ENCODE measurements at places on chromosomes 11 and 22.

GRCh38 chr11:1297011-1297575 lies 12.3 kb downstream of the TOLLIP start:
- no peak for DNase-seq

GRCh38 chr22:32255726-32256125 lies 579 bp upstream of the SLC5A4 start:
- DNase-seq = no peak

- no peak for DNase-seq
Observed at GRCh38 chr11:113363406-113363805, 24.2 kb upstream of the ANKK1 start.

DNA sequence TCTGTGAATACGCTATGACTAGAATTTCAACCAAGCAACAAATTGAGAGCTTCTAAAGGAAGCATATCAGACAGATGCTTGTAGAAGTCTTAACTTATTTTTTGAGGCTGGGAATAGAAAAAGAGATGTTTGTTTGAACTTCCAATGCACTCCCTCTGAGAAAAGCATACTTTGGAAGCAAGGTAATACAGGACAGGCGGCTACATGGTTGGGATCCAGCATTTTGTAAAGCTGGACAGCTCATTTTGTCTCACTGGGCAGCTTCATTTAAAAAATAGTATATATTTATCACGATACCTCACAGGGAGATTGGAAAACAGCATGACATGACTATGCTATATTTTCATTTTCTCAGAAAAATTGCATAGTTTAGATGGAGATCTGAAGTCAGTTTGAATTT lies 821.3 kb upstream of the API5 start:
- no peak for DNase-seq

- DNase-seq = no peak
Observed at GRCh38 chr11:44600839-44601383, 35.4 kb downstream of the CD82 start.

- no peak for DNase-seq
Observed at GRCh38 chr11:74470526-74470925, 3.2 kb upstream of the KCNE3 start.

DNA sequence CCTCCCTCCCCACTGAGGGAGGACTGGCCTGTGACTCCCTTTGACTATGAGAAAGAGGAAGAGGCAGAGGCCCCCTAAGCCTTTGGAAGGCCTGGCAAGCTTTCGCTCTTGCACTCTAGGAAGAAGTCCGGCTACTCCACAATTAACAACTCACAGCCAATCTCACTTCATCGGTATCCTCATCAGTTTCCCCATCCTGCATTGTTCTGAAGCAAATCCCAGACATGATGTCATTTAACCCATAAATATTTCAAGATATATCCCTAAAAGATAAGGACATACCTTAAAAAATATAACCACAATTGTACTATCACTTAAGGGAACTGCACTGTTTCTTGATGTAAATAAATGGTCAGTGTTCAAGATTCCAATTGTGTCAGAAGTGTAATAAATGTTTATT lies 63.1 kb downstream of the CWC15 start:
- DNase-seq = no peak

DNA sequence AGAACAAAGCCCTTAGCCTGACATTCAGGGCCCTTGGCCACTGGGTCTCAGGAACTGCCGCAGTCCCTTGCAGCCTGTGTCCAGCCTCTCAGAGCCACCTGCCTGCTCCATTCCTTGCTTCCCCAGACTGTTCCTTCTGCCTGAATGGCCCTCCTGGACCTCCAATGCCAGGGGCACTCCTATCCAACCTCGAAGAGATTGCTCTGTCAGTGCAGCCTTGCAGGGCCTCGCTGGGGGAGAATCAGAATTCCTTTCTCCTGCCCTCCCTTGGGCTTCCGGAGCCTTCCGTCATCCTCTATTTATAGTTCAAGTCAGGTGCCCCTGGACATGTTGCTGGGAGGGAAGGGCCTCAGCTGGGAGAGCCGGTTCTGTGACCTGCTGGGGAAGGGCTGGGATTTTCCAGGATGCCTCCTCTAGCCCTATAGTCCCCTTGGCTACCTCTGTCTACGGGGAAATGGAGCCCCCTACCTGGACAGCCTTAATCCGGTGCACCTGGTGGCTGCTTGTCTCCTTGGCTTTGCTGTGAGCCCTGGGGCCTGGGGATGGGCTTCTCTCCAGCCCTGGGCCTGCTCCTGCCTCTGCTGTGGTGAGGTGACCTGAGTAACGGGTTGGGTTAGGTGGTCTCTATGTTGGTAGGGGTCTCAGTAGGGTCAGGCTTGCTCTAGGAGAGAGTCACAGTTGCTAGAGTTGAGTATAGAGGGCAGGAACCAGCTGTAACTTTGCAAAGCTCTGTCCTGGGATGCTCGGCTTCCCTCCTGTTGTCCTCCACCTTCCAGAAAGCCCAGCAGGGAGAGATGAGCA lies 45.9 kb upstream of the SYT7 start:
- peak; percentile 79 for DNase-seq

DNA sequence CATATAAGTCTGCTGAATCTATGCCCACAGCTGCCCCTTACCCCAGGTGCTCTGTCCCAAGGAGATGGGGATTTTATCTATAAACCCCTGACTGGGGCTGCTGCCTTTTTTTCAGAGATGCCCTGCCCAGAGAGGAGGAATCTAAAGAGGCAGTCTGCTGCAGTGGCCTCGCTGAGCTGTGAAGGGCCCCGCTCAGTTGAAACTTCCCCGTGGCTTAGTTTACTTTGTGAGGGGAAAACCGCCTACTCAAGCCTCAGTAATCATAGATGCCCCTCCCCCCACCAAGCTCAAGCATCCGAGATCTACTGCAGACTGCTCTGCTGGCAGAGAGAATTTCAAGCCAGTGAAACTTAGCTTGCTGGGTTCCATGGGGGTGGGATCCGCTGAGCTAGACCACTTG lies 7.4 kb upstream of the SCGB1D4 start:
- no peak for DNase-seq

DNA sequence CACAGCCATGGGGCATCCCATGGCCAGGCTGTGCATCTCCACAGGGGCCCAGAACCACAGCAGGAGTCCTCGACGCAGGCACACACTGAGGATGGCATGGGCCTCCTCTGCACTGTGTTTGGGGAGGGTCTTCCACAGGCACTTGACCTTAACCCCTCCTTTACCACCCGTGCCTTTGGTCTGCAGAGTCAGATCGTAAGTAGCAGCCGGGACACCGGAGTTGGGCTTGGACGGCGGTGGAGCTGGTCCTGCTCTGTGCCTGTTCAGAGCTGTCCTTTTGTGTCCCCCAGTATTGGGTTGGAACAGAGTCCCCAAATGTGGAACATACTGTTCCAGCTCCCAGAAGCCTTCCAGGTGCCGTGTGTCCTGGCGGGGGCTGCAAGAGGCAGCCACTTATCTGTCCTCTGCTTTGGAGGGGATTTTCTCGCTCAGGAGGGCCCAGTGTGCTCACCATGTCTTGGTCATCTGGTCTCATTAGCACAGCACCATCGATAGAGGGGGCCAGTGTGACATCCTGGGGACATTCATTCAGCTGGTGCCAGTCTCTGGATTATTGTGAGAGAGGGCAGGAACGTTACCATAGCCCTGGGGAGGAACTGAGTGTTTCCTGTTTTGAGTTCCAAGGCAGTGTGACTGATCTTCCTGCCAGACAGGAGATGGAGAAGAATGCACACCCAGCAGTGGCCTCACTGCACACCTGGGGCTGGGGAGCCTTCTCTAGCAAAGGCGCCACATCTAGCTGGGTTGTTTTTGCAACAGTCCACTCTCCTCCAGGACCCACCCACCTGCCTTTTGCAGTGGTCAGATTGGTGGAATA lies 12.4 kb downstream of the CRELD2 start:
- peak; percentile 85 for DNase-seq

GRCh38 chr11:2273771-2274170 lies 3.4 kb upstream of the ASCL2 start:
- no peak for DNase-seq

GRCh38 chr11:9341638-9342178 lies 27.3 kb upstream of the TMEM41B start:
- DNase-seq = no peak

DNA sequence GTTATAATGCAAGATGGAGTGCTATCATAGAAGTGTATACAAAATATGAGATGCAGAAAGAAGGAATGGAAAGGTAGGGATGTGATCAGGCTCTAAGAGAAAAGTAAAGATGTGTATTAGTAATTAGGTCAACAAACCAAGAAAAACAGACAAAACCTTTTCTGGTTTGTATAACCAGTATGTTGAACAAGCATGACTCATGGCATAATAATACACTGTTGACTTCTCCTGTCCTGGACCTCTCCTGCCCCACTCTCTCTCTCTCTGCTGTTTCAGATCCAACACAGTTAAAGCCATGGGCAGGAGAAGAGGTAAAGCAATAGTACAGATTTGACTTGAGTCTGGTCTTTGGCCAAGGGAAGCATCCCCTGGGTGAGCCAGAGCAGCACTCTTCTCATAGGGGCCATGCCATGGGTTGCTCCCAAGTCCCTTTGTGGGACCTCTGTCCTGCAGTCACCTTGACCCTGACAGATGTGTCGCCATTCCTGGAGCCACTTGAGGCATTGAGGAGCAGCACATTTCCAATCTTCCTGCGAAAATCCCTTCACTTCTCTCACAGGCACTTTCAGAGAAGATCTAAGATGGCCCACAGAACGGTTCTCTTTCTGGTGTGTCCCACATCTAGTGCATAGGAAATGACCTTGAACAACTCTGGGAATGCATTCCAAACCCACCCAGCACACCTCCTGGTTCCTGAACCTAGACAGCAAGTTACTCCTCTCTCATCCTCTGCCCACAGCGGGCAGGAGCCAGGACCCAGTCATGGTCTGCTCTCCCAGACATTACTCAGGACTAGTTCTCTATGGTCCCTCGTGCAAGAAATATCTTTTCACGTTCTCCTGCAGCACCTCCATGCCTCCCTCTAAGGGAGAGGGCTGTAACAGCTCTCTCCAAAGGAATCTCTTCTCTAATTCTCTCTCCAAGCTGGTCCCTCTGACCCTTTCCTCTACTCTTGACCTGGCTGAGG lies 58.2 kb upstream of the PRSS23 start:
- DNase-seq = no peak

GRCh38 chr11:17734418-17734911 lies at the start of gene KCNC1:
Gene KCNC1 (plus strand): TSS chr11:17734781. CDS start chr11:17736003, 1,222 bp downstream.
- peak; percentile 78 for DNase-seq

DNA sequence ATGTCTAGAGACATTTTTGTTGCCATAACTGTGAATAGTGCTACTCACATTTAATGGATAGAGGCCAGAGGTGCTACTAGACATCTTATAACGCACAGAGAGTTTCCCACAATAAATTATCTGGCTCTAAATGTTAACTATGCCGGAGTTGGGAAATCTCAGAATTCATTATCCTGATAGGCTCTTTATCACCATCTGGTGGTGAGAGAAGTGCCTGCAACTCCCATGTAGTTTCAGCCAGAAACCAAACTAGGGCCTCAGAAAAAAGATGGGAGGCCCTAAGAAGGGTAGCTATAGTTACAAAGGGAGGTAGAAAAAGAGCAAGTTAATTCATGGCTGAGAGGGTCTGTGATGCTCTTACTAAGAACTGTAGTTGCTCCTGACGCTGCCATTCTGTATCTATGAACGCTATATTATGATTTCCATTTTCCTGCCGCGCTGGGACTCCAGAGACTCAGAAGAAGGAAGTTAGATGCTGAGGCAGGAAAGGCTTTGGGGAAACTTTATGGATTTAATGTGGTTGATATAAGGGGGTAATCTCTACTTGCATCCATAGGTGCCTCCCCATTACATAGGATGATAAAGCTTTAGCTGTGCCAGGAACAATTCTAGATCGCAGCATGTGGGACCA lies 22.9 kb upstream of the MRPL17 start:
- peak; percentile 66 for DNase-seq

DNA sequence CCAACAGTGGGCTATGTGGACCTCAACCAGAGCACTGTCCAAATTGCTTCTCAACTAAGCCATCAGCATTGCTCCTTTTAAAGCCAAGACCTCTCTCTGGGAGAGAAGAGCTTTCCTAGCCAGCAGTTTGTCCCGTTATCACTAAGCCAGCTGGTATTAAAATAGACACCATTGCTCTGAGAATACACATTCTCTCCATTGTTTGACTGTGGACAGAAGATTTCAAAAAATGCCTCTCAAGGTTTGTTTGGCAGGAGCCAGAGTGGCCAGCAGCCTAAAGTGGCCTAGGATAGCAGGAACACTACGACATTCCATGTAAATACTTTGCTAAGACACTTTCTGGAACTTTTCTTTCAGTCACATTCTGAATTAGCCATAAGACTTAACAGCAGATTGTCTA lies 41.3 kb downstream of the EIF4ENIF1 start:
- DNase-seq = no peak

DNA sequence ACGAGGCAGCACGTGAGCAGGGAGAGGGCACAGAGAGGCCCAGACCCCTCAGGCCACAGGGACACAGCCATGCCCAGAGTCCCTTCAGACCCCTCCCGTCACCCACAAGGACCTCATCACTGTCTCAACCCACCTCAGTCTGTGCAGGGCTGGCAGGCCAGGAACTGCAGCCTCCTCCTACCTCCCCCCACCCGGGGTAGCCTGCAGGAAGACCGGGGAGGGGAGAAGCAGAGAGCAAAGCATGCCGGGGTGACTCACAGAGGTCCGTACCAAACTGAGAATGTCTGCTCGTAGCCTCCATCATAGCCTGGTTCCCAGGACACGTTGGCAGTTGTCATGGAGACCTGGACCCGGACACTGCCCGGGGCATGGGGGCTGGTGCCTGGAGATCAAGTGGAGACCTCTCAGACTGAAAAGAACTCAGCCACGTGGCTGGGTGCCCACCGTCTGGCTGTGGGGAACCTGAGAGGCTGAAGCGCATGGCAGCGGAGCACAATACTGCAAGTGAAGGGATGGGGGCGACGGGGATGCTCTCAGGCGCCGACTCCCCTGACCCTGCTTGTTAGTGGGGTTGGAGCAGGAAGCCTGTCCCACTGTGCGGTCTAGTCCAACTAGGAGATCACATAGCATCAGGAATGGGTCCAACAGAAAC lies 27.2 kb downstream of the IGSF9B start:
- no peak for DNase-seq

DNA sequence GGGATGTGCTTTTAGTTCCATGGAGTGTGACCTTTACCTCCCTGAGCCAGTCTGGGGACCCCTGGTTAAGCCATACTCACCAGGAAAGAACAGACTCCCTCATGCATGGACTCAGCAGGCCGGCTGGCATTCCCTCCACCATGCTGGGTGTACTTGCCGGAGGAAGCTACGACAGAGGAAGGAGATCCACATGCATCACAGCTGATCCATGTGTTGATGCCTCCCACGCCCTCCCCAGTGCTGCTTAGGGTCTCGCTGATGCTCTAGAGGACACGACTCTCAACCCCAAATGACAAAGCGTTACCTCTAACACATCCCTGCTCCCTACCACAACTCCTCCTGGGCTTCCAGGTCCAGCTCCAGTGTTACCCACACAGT lies 39.8 kb downstream of the GAB4 start:
- DNase-seq = no peak

DNA sequence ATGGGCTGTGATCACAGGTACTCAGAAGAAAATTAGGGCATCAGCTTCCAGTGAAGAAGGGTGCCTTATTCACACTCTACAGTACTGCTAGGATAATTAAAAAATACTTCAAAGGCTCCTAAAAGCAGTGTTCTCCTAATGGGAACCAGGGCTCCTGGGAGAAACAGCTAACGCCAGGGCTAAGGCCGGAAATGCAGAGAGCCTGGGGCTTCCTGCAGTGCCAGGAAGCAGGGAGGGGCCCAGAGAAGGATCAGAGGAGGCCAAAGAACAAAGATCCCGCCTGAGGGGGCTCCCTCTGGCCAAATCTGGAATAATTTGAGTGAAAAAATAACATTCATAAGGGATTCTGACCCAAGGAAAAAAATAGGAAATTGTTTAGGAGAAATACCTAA lies 27.5 kb downstream of the TOLLIP start:
- no peak for DNase-seq
